ENCODE measurements at places on chromosomes 16 and 17. TPM values are rescaled to one million over a fixed set of nuclear protein-coding genes. Genes with fewer than 3 reads are reported as not detected.

The KRT36 gene
- not detected for polyA plus RNA-seq

The STAT3 gene
- 65.4 TPM for polyA plus RNA-seq

The EME1 gene
- 7.7 TPM for polyA plus RNA-seq

The SMYD4 gene
- polyA plus RNA-seq, result 20.7 TPM

The ST6GALNAC1 gene
- 0.23 TPM for polyA plus RNA-seq

The RDM1 gene
- polyA plus RNA-seq, result 4.0 TPM

The CEP295NL gene
- polyA plus RNA-seq, result 0.52 TPM

The AHSP gene
- polyA plus RNA-seq, result 7.0 TPM

The IL17C gene
- polyA plus RNA-seq, result not detected

The C1QTNF8 gene
- polyA plus RNA-seq, result not detected

The CHAD gene
- polyA plus RNA-seq, result 4.0 TPM

The BCAR1 gene
- polyA plus RNA-seq, result 70.9 TPM

The SGCA gene
- 1.5 TPM for polyA plus RNA-seq

The KCNJ2 gene
- 2.3 TPM for polyA plus RNA-seq

The ZP2 gene
- 0.12 TPM for polyA plus RNA-seq

The TBC1D26 gene
- 1.0 TPM for polyA plus RNA-seq

The CCL5 gene
- 1.4 TPM for polyA plus RNA-seq

The GAS2L2 gene
- polyA plus RNA-seq, result 0.03 TPM

The PPP1R27 gene
- polyA plus RNA-seq, result not detected

The SLC39A11 gene
- polyA plus RNA-seq, result 31.5 TPM

The GSE1 gene
- 81.1 TPM for polyA plus RNA-seq

The CRYBA1 gene
- not detected for polyA plus RNA-seq

The GAA gene
- polyA plus RNA-seq, result 47.2 TPM

The TMEM220 gene
- 8.4 TPM for polyA plus RNA-seq

The EVPLL gene
- polyA plus RNA-seq, result 0.67 TPM

Data from renal pelvis (tissue), 12 donors.